Stimulated activated CD4-positive, alpha-beta T cell treated with anti-CD3 and anti-CD28 coated beads, TNF-alpha, amount 100 ng/mL, for 1 hour (primary cell): ENCODE measurements at places on chromosomes 3 and 15.

DNA sequence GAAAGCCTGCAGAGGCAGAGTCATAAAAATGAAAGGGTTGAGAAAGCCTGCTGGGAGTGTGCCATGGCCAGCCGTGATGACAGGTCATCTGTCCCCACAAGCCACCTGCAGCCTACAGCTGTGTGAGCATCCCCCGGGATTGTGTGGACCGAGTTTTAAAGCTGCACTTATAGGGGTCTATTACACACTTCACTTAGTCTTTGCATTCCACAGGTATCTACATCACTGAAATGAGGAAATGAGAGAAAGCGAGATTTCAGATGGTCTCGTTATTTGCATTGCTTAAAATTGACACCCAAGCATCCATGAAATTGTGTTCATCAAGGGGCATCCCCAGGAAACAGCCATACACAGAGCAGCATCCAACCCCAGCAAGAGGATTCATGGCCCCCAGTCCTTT is 137.6 kb upstream of the TRIM42 start:
- no peak for DNase-seq

DNA sequence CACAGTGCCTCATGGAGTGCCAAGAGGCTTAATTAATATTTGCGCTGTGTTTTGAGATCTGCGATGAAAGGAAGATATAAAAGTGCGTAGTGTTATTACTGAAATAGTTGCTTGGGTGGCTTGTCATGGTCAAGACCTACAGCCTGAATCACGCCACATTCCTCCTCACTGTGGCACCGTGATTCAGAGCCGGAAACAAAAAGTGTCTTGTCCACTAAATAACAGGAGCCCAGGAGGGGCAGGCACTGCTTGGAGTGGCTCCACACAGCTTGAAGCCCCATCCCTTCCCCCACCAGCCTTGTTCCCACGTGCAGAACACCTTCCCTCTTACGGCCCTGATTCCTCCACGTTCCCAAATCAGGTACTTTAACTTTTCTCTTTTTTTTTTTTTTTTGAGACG is 1.2 kb upstream of the LRRC15 start:
- no peak for DNase-seq

DNA sequence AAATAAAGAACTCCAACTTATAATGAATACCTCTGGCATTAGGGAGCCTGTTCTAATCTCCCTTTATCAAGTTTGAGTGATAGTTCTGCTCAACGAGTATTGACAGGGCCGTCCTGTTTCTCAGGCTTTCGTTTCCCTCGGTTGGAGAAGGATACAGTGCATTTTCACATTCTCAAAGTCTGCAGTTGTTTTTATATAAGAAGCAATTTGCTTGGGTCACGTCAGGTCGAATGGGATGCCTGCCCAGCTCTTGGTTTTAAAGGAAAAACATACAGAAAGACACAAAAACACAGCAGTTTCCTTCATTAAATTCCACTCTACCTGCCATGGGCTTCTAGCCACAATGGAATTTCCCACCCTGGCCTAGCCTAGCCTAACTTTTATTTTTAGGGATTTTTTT is 366.3 kb downstream of the TIGIT start:
- DNase-seq: no peak

GRCh38 chr15:62491642-62492041 is 326.6 kb upstream of the C2CD4B start:
- DNase-seq: no peak

- no peak for DNase-seq
Observed at GRCh38 chr15:94080416-94080815, 150.9 kb upstream of the MCTP2 start.

DNA sequence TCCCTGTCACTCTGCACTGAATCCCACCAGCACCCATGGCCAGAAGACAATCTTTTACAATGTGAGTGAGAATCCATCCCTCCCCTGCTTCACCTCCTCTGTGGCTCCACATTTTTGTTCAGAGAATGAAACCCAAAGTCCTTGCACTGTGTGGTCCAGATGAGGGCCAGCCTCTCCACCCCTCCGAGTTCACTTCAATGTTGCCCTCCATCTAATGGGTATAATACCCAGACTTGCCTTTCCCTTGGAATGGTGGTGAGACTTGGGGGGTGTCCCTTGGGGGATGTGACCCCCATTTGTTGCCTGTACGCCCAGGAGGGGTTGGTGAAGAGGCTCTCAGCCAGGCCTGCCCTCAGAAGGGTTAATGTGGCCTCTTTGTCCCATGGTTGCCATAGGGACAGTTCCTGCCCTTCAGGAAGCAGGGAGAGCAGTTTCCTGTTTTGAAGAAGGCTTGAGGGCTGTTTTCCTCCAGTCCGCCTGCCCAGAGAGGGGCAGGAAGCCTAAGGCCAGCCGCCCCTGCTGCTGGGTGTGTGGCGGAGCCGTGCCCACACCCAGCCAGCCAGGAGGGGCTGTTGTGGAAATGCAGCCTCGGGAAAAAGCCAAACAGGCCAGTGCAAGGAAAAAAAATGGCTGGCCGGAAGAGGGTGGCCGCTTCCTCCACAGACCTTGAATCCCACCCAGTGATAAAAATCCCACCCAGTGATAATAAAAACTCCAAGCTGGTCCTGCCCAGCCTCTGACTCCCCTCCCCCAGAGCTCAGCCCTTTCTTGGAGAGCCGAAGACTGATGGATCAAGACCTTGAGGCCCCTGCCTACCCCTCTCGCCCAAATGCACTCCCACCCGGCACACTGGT is 14.6 kb upstream of the FGD5 start:
- DNase-seq: no peak

GRCh38 chr3:16258177-16258576 is 6.6 kb downstream of the DPH3 start:
- no peak for DNase-seq

GRCh38 chr3:126311338-126311978 is 45.8 kb downstream of the KLF15 start:
- no peak for DNase-seq

DNA sequence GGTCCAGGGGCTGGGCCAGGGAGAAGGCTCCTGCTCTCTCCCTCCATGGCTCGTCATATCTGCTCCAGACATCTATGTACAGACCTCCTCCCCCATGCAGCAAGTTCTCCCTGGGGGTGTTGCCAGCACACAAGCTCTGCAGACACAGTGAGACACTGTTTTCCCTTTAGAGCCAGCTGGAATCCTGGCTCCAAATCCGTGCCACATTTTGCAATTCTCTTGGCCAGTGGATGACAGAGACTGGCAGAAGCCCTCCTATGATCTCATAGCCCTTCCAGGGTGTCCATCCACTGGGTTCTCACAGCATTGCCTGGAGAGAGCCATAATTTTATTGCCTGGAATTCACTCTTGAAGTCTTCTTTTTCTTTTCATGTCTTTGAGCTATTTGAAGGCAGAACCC is 203.9 kb downstream of the TLE3 start:
- DNase-seq: no peak

- DNase-seq: no peak
Observed at GRCh38 chr3:196996454-196997265, 28.0 kb upstream of the PIGZ start.

GRCh38 chr3:130894130-130894985 is 474 bp downstream of the ATP2C1 start:
- peak; percentile 14 for DNase-seq

- DNase-seq: no peak
Observed at GRCh38 chr3:76096836-76097588, 311.7 kb upstream of the ZNF717 start.

DNA sequence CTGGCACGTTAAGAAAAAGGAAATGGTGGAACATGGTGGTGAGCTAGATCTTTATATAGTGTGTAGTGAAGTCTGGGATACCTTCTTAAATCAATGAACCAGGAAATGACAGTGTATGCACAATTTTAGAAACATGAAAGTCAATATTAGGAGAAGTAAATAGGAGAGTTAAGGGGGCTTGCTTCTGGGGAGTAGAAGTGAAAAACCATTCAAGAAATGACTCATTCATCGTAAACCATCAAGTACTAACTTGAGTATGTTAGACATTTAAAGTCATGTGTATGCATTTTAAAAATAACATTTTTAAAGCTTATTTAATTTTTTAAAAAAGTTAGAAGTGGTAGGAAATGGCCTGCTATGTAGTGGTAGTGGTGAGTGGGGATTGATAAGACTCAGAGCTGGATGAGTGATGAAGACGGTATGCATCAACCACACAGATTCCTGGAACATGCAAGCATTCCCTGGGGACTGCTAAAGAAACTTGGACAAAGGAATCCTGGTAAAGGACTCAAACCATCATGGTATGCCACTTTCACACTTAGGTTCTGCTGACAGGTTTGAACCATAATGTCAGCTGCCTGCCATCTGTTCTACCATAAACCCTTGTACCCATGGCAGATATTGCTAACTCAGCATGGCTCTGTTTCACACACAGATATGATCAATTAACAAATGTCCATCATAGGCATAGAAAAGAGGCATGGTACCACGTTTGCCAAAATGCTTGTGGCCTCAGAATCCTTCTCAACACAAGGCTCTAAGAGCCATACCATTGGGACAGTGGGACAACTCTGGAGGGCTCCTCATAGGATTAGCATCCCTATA is 28.9 kb upstream of the MITF start:
- DNase-seq: no peak

DNA sequence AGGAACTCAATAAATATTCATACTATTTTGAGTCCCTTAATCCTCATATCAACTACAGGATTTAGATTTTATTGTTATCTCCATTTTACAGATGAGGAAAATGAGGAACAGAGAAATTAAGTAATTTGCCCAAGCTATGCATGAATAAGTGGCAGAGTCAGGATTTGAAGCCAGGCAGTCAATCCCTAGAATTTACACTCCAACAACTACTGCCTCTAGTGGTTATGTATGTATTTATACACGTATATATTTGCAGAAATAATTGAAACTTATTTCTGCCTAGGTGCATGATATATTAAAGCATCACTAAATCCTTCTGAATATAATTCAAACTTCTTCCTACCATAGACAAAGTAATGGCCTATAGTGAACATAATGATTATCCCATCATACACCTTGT is 137.4 kb downstream of the SERPINI1 start:
- no peak for DNase-seq

DNA sequence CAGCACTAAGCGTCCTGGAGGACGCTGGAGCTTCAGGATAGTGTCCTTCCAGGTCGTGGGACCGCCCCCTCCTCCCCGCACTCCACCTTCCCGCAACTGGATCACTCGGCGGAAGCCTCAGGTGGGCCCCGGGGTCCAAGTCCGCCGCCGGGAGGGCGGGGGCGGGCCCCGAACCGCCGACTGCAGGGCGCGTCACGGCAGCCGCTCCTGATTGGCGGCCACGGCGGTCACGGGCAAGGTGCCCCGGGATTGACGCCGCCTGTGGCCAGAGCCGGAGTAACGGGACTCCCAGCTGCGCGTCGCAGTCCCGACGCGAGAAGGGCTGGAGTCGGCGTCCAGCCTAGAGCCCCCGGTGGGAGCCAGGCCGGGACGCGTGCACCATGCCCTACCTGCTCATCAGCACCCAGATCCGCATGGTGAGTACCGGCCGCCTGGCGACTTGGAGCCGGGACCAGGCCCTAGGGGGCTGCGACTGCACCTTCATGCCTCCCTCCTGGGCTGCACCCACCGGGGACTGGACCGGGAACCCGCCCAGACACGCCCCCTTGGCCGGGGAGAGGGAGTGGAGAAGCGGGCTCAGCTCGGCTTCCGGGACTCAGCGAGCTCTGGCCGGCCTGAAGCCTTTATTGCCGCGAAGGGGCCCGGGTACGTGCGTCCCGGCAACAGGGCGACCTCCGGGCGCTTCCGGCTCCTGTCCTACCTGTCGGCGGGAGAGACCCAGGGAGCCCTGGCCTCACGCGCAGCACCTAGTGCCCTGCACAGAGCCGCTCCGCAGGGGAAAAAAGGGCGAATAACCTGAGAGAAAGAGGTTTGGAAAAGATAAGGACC is at the start of gene GCHFR:
TSS of gene GCHFR (plus strand) at position 268 of the 828 bp plus-strand sequence. CDS start at position 381, 113 bp downstream.
- no peak for DNase-seq

DNA sequence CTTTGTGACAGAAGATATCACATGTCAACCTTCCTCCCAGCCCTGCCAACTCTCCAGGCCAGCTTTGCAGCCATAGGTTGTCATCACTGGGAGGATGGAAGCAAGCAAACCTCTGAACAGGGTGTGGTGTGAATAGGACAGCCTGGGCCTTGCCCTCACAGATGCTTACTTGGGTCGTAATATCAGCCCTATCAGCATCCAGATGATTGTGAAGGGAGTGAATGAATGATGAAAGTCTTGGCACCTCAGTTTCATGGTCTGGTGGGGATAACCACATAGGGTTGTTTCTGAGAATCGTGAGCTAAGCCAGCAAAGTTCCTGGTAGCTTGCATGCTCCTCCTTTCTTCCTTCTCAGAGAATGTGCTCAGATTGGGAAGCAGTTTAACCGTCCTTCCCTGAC is 55.1 kb upstream of the POLR2M start:
- no peak for DNase-seq

DNA sequence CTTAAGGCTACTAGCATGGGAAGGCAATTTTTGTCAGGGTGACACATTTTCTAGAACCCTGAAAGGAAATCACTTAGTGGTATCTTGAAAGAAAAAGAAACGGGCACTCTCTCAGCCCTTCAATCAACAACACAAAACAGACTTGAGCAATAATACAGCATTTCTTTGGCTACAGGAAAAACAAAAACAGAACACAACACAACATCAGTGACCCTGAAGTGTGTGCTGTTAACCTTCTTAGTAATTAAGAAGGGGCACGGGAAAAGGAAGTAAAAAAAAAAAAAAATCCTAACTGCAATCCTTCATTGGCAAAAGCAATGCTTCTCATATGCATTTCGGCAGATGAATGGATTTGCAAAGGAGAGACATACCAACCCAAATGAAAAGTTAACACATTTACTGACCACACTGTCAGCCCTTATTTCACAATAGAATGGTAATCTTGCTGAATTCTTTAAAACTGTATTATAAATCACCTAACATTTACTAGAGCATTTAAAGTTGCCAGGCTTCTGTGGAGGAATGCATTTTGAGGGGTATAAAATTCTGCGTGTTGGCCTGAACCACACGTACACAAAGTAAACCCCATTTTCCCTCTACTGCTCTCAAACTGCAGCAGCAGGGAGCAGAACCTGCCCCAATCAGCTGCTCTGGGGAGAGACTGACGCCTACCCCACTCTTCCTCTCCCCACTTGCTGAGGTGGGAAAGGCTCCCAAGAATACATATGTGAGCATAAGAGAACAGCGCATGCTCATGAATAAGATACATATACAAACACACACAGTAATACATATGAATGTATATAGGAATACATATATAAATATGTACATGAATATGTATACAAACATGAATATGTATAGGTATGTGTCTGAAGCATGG is 198.5 kb downstream of the FOXP1 start:
- DNase-seq: no peak

GRCh38 chr15:53681056-53681455 is 78.4 kb downstream of the WDR72 start:
- no peak for DNase-seq

DNA sequence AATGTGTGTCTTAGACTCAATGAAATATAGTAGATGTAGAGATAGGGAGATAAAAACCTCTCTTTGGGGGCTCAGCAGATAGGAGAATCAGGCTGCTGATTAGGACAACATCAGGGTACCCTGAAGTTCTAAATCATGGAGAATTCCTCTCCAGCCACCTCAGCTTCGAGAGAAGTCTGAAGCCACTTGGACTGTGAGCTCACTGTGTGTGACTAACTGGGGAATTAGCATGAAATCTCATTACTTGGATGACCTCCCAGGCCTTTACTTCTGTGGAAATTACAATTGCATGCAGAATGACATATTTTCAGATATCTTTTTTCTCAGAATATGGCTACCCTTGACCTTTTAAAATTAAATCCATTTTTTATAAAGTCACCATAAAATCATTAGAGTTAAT is 128.0 kb upstream of the MRPL3 start:
- DNase-seq: no peak

GRCh38 chr15:29382862-29383261 is 113.2 kb upstream of the NSMCE3 start:
- no peak for DNase-seq
